ENCODE measurements at places on chromosomes 3 and 15. TPM values are rescaled to one million over a fixed set of nuclear protein-coding genes. Genes with fewer than 3 reads are reported as not detected.

Gene RGMA
- total RNA-seq, result 3.2 TPM

Gene PLSCR2
- total RNA-seq, result not detected

Gene ZNF654
- 14.3 TPM for total RNA-seq

Gene SERPINI1
- total RNA-seq, result 1.4 TPM

Gene ATP13A5
- not detected for total RNA-seq

Gene TNFSF10
- total RNA-seq, result 1.4 TPM

Gene TRH
- total RNA-seq, result not detected

Gene STAB1
- total RNA-seq, result 0.15 TPM

Gene RHCG
- 0.12 TPM for total RNA-seq

Gene RBMS3
- 77.3 TPM for total RNA-seq

Gene BTD
- 18.1 TPM for total RNA-seq

Gene SH2D7
- total RNA-seq, result not detected

Gene PLA2G4D
- not detected for total RNA-seq

Measured in smooth muscle cell of the coronary artery (primary cell).